ENCODE measurements at places on chromosomes 12 and 14.

DNA sequence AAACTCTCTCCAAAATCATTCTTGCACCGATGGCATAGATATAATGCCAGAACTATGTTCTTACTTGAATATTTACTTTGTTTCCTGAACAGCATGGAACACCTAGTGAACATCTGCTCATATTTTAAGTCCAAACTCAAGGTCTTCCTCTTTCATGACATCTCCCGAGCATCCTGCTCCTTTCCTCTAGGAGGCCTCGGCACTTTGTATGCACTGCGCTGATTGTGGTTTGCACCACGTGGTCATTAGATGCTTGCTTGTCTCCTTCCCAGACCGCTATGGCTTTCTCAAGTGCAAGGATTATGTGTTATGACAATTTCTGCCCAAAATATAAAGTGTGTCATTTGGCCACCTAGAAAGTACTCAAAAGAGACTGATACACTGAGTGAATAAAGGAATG, 912.0 kb downstream of the GALC start:
- DNase-seq = no peak

- DNase-seq = no peak
Observed at GRCh38 chr14:93036652-93037345, 78.9 kb downstream of the ITPK1 start.

- no peak for DNase-seq
Observed at GRCh38 chr14:91754819-91755218, 22.9 kb upstream of the CATSPERB start.

- DNase-seq = peak; percentile 34
Observed at GRCh38 chr12:47084172-47084571, 4.4 kb upstream of the AMIGO2 start.
